NK-92 treated with Interleukin-12 subunit alpha and Interleukin-12 subunit beta, amount 100 ng/mL, for 24 hours (cell line): ENCODE measurements at places on chromosomes 16 and 17.

- no peak for DNase-seq
These were observed 131.3 kb downstream of the NLK start for GRCh38 chr17:28173801-28174200.

DNA sequence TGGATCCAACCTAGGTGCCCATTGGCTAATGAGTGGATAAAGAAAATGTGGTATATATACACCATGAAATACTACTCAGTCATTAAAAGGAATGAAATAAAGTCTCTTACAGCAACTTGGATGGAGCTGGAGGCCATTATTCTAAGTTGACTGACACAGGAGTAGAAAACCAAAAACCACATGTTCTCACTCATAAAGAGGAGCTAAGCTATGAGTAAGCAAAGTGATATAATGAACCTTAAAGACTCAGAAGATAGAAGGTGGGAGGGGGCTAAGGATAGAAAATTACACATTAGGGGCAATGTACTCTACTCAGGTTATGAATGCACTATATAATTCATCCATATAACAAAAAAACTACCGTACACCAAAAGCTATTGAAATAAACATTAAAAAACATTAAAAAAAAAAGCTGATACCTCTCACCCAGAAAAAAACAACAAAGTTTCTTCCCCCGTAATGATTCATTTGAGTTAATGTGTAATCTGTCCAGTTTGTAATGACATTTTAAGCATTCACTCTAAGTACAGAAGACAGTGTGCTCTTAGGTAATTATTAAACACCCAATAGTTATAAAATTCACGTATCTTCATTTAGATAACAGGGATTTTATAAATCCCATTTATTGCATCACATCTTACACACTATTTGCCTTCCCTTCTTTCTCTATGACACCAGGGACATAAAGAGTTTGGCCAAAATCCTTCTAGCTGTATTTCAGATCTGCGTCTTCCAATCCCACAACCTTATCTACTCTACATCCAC is 941.5 kb downstream of the CDH11 start:
- no peak for DNase-seq

- no peak for DNase-seq
These were observed 82.6 kb downstream of the NOG start for GRCh38 chr17:56675876-56676660.

DNA sequence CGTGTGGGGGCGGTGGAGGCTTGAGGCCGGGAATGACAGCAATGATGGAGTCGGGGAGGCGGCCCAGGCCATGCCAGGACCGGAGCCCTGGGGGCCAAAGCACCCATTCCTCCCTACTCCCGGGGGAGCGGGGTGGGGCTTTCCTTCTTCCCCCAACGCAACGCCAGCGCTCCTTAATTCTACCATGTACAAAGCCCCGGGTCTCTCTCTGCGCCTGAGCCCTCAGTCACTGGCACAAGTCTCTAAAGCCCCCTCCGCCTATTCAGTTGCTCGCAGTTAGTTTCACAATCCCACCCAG is 245 bp upstream of the RNF227 start:
- no peak for DNase-seq

DNA sequence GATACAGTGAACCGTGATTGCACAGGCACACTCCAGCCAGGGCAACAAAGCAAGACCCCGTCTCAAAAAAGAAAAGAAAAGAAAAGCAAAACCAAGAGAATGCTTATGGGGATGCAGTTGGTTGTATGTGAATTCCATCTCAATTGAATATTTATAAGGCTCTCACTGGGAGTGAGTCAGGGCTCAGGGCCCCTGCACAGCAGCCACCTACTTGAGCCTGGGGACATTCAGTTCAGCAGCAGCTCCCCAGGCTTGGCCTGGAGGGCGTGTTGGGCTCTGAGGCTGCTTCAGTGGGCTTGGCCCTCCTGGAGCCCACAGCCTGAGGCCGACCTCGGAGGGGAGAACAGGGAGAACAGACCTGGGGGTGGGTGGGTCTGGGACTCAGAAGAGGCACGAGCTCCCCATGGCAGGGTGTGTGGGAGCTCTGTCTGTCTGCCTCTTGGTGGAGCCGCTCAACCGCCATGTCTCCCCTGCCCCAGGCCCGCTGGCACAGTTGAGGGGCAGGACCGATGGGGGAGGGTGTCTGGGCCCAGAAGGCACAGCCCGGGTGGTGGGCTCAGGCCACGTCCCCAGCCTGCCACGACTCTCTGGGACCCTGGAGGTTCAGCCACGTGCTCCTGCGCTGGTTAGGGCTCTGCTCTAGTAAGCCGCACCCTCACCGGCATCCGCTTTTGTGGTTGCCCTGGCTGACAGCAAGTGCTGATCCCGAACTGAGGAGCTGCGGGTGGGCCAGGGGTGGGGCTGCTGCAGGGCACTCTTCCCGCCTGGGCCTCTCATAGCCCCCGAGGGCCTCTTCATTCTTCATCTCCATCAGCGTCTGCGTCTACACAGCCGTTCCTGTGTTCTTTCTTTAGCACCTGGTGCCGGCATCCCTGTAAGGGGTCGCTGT is 24.8 kb downstream of the ZFPM1 start:
- no peak for DNase-seq

DNA sequence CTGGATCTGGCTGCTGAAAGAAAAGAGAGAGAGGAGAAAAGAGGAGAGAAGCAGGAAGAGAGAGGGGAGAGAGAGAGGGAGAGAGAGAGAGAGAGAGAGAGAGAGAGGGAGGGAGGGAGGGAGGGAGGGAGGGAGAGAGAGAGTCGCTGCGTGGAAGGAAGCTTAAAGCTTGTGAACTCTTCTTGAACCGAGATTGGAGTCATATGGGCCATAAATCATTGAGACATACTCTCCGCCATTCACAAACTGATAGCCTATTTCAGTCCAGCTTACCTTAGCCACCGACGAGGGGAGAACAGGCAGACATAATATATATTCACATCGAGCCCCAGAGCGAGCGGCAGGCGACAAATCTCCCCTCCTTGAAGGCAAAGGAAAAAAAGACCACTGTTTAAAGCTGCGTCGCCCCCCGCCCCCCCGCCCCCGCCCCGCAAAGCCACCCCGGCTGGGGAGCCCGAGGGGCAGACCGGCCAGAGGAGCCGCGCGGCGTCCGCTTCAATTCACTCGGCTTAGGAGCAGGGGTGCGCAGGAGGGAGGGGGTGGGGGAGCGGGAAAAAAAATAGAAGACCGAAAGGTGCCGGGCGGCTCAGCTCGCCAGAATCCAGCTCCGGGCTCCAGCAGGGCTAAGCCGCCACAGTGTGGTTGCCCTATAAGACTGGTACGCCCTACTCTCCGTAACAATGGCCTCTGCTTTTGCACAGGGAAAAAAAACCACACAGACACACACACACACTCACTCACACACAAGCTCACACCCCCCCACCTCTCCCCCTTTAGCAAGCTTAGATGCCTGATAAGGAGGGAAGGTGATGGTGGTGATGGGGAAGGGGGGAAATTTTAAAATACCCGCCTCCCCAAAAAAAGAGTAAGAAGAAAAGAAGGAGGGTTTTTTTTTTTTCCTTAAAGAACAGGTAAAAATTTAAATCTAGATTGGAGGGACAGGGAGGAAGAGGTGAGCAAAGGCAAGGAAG is 10.6 kb upstream of the HOXB2 start:
- no peak for DNase-seq

DNA sequence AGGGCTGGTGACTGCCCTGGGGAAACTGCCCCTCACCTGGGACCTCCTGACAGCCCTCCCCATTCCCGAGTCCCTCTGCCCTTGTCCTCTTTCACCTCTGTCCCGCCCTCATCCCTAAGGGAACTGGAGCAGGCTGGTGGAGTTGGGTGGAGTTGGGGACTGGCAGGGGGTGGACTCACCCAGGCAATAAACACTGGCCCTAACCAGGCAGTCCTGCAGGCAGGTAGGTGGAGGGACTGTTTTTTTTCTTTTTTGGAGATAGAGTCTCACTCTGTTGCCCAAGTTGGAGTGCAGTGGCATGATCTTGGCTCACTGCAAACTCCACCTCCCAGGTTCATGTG is 11.7 kb downstream of the GCGR start:
- no peak for DNase-seq

DNA sequence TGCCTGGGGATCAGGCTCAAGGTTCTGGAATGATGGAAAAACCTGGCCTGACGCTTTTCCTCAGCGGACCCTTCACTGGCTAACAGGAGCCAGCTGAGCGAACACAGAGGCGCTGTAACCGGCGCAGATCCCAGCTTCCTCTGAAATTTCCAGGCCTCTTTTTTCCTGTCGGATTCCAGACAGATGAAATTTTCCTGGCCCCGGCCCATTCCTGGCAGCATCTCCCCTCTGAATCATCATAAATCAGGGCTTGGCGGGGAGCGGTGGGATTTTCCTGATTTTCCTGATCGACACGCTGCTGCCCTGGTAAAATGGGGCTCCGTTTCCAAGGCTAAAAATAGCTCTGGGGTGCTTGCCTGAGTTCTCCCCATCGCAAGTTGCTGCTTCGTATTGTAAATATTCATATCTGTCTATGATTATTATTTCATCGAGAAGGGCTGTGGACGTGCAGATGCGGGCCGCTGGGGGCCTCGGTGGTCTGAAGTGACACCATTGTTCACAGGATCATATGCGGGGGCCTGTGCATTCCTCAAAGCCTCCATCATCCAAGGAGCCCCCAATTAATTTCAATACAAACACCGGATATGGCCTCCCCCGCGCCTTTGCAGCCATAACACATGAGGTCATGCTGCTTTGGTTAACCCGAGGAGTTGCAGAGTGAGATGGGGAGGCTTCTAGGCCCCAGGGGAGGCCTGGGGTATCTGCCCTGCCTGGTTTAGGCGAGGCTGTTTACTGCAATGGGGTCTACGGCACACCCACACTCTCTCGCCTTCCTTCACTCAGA is 45.8 kb upstream of the ETV4 start:
- no peak for DNase-seq

DNA sequence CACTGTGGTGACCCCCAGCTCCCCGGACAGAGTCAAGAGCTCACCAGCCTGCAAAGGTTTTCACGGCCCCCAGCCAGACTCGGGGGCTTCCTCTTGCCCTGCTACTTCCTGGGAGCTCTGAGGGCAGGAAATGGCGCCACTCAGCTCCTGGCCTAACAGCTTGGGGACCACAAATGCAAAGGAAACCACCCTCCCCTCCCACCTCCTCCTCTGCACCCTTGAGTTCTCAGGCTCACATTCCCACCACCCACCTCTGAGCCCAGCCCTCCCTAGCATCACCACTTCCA is 375 bp upstream of the SPN start:
- DNase-seq, result peak; percentile 67

GRCh38 chr17:10458701-10459100 is 10.7 kb downstream of the MYH4 start:
- DNase-seq, result no peak

DNA sequence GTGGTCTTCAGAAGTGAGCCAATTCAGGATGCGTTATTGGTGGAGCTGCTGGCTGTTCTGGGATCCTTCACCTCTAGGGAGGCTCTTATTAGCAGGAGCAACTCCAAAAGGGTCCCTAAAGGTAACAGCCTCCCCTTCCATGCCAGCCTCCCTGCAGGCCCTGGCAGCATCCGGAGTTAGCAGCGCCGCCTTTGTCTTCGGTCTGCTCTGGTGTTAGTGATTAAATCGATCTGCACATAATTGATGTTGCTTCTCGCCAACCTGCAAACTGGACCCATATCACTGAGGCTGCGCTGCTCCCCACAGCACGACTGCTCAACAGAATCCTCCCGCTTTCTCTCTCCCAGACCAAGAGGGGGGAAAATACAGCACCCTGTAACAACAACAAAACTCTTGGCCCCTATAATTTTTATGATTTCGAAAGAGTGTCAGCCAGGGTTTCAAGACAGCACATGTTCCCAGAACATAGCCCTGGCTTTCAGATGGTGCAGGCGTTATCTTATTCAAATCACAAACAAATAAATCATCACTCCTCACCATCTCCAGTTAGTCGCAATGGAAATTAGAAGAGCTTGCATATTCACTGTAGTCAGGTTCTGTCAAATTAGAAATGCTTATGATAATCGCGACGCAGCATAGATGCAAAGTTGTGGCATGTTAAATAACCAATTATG is 76.0 kb downstream of the IRX3 start:
- no peak for DNase-seq

DNA sequence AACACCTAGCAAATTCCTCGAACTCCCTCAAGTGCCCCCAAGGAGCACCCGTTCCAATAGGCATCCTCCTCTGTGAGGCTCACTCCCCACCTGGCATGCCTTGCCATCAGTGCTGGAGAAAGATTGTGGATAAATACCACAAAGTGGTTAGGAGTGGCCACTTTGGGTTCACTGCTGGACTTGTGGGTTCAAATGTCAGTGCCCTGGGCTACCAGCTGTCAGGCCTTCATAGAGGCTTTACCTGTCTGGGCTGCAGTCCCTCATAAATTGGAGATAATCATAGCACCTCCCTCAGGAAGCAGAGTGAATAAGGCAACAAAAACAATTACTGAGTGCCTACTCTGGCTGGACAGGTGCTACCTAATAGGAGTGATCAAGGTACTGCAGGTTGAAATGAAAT is 1.5 kb upstream of the SYT17 start:
- no peak for DNase-seq

DNA sequence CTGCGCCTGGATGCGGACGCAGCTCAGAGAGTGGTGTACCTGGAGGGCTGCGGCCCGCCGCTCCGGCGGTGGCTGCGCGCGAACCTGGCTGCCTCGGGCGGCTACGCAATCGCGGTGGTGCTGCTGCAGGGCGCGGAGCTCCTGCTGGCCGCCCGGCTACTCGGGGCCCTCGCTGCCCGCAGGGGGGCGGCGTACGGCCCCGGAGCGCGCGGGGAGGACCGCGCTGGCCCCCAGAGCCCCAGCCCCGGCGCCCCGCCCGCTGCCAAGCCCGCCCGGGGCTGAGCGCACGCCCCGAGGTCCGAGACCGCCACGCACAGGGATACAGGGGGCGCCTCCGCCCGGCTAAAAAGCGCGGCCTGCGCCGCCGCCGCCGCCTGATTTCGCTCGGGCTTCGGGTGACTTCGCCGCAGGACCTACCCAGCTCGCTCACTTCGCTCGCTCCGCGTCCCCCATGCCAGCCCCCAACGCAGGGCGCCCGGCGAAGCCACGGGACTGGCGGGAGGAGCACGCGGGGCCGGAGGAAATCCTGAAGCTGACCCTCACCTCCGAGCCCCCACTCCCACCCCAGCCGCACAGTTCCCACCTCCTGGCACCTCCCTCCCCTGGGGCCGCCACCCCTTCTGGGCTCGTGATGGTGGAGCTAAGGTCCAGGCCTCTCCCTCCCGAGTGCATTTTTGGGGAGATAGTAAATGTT is 8.2 kb downstream of the PDE6G start:
- DNase-seq, result no peak
